ENCODE measurements at places on chromosomes 5 and 9.
A peak's percentile ranks its signal among the peaks of the same experiment; 100 is the strongest.

DNA sequence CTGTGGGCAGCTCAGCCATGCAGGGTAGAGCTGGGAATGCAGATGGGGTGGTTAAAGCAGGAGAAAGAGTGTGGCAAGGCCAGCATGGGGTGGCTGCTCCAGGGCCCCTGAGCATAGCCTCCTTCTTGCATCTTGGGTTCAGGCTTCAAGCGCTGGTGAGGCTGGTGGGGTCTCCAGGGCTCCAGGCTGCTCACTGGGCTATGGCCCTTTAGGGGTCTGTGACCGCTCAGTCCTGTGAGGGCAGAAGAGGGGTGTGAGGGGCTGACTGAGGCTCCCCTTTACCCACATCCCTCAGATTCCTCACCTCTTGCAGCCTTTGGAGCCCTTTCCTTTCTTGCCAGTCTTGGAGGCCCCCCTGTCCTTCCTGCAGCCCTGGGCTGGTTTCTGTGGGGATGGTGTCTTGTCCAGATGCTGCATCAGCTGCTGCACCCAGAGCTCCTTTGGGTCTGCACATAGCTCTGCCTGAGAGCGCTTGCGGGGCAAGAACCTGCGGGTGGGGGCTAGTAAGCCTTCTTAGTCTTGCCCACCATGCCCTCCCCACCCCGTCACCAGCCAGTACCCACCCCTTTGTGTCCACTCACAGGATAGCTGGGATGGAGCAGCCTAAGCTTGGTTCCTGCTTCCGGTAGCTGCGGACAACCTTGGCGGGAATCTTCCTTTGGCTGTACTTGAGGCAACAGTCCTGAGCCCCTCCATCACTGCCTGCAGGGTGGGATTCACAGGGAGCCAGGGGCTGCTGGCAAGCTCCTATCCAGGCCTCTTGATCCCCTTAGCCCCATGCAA lies 549 bp downstream of the CCL21 start:
- DNase-seq: no peak

- DNase-seq: no peak
These were observed 221.7 kb downstream of the FSTL4 start for GRCh38 chr5:133390416-133391353.

GRCh38 chr5:72503888-72504491 lies 3.2 kb downstream of the ZNF366 start:
- DNase-seq: peak; percentile 86

GRCh38 chr5:89901983-89902382 lies 507.6 kb downstream of the CETN3 start:
- no peak for DNase-seq

DNA sequence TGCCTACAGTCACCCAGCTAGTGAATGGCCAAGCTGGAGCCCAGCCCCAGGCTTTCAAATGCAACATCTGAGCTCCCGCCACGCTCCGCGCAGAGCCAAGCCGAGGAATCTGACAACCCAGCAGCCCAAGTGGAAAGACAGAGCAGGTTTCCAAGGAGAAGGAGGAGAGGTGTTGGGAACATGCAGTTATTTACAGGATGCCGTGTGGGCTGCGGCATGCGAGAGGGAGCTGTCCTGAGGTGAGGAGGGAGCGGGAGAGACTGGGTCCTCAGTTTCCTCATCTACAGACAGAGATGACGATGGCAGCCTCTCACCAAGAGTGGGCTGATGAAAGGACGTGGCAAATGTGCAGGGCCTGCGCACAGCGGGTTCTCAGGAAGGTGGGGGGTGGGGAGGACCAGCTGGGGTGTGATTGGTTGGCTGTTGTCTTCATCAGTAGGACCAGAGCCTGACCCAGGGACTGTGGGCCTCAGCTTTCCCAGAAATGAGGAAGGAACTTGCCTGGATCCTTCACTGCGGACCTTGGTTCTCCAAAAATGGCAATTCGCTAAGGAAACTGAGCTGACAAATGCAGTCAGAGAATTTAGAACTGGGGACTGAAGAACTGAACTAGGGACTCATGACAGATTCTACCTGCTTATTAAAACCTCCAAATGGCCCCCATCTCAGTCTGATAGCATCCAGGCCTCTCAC lies 14.8 kb upstream of the CPLX2 start:
- no peak for DNase-seq

GRCh38 chr5:6674421-6674820 lies 38.8 kb upstream of the TENT4A start:
- DNase-seq: no peak

DNA sequence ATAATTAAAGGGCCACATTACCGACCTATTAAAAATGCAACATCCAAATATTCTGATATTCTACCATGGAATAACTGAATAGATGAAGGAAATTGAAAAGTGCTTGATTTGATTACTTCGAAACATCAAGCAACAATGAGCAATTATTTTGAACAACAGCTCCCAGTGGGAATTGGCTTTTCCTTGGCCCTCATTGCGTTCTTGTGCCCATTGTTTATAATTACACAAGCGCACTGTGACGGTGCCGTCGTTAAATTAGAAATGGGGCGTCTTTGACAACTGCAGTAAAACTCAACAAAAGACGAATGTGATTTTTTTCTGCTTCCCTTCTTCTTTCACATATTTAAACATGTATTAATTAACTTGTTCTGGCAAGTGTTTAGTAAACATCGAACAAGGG lies 61.6 kb downstream of the CDH6 start:
- no peak for DNase-seq

GRCh38 chr5:165333623-165334022 lies 1828.2 kb downstream of the MAT2B start:
- DNase-seq: peak; percentile 90

DNA sequence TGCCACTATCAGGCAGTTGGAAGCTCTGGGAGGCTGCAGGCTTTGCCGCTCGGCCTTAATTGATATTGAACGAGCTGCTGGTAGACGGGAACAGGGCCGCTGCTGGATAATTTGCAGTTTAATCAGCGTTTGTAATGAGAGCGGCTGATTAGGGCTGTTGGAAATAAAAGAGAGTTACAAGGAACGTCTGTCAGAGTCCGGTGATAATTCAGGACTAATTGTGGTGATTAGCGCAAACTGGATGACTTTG lies 68.2 kb upstream of the TBCA start:
- DNase-seq: no peak

DNA sequence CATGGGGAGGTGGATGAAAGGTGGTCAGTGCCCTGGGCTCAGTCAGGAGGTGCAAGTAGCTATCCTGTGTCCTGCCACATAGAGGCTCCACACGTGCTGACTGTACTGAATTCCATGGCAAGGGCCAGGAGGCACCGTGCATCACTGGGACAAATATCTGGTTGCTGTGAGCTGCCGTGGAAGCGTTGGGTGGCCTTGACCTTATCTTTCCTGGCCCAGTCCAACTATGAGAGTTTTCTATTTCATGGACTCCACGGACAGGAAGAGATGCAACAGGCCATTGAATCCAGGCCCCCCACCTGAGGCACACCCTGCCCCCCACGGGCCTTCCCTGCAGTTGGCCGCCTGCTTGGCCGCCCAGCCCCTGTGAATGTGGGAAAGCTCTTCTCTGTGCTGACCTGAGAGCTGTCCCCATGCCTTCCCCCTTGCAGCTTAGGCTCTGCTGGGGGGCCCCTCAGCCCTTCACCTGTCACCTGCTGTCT lies 1.7 kb downstream of the GRHPR start:
- no peak for DNase-seq

DNA sequence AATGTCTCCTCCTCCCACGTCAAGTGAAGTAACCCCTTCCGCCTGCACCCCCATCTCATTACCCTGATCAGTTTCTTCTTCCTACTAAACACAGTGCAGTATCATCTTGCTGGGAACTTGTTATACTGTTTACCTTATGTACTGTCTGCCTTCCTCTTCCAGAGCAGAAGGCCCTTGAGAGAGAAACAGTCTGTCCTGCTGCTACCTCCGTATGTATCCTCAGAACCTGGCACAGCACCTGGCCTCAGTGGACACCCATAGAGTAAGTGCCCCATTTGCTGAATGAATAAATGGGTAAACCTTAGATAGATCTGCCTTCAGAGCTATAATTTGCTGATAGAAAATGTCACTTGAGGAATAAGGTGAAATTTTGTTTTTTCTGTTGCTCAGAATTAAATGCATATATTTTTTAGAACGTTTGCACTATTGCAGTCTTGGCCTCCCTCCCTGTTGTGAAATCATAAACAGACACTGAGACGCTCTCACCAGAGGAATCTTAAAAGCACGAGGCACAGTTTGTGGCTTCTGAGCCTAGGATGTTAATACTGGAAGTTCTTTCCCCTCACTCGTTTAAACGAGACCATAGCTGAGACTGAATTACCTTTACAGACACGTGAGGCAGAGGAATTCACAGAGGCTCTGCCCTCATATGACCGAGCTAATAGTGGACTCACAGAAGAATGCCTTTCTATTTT lies 223.1 kb upstream of the DAP start:
- no peak for DNase-seq

DNA sequence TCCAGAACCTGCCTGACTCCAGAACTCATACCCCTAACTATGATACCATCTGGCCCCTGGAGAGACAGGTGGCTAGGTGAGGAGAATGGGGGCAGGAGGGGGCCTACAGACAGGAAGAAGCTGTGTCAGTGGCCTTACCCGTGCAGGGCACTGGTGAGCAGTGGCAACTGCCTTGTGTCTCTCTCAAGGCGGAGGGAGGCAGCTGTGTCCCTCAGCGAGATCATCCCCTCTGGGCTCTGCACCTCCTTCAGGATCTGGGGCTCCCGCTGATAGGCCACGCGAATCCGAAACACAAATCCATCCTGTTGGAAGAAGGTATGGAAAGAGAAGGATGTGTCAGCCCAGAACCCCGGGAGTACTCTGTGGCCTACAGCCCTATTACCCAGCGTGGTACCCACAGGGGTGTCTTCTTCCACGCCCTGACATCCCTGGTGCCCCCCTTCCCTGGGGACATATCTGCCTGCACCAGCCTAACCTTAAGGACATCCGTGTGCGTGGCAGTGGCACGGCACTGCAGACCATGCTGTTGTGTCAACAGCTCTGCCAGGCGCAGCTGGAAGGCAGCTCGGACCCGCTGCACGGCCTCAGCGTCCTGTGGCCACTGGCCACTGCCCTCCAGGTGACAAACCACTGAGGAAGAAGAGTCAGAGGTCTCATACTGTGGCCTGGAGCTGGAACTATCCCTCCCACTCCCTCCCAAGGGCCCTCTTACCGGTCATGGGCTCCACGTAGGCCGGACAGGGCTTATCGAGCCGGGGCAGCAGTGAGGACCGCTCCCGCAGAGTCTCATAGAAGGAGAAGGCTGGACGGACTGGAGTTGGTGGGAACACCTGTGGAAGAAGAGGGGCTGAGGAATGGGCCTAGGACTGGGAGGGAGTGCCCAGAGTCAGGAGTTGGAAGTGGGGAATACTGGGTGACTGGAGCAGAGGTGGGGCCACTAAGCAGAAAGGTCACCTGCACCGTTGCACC lies 7.8 kb downstream of the NOL6 start:
- no peak for DNase-seq

GRCh38 chr5:123515904-123516303 lies 3.9 kb downstream of the CSNK1G3 start:
- no peak for DNase-seq

- no peak for DNase-seq
These were observed 12.4 kb downstream of the CEL start for GRCh38 chr9:133074111-133074651.

DNA sequence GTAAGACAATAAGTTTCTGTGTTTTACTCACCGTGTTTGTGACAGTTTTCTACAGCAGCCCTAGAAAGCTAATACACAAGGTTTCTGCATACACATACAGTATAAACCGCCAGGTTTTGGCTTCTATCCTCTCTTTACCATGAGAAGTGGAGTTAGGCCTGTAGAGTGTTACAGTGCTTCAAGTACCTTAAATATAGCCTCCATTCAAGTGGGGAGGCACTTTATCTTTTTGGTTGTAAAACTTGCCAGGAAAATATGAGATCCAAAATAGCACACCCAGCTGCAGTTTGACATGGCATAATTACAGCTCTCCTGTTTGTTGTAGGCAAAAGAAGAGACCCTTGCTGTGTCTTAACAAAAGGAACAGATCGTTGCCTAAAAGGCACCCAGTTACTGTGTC lies 90.3 kb upstream of the PTPN3 start:
- no peak for DNase-seq

GRCh38 chr9:95570150-95570549 lies 53.4 kb upstream of the PTCH1 start:
- DNase-seq: no peak

DNA sequence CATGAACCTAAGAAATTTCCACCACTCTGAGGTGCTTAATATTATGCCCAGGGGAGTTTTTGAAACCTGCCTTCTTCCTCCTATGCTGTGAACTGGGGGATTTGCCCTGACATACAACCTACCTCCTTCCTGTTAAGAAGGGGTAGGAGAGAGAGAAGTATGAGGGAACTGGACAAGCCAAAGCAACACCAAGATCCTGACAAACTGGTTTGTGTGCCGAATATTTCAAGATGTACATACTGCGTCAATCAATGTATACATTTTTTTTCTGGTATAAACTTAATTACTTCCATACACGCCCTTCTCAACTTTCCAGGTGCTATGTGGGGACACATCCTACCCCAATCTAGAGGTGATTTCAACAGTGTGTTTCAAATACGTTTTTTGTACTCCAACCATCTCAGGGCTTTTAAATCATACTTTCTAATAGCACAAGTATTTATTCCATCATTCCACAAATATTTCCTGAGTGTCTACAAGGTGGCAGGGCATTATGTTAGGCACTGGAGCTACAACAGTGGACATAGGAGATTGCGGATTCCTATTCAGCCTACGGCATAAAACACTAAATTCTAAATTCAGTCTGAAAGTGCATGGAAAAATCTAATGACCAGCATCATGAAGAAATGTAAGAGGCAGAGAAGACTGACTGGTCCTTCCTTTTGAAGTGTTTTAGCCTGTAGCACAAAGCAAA lies 70.1 kb upstream of the IFNK start:
- DNase-seq: no peak

DNA sequence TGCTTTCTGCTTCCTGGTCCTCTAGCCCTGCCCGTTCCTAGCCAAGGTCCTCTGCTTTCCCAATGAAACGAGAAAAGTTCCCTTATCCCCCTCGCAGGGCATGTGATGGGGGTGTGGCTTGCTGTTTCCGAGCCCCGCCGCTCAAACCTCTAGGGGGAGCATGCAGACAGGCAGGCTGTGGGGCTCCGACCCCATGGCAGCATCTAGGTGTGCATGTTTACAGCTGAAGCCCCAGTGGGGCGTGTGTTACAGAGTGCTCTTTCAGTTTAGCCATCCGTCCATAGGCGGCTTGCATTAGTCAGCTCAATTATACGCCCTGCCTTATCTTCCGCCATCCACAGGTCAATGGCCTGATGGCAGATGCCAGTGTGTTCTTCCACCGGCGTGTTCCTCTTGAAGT lies 48.3 kb upstream of the SPATA31E1 start:
- DNase-seq: no peak

GRCh38 chr9:33125461-33125860 lies 41.7 kb downstream of the B4GALT1 start:
- DNase-seq: no peak

DNA sequence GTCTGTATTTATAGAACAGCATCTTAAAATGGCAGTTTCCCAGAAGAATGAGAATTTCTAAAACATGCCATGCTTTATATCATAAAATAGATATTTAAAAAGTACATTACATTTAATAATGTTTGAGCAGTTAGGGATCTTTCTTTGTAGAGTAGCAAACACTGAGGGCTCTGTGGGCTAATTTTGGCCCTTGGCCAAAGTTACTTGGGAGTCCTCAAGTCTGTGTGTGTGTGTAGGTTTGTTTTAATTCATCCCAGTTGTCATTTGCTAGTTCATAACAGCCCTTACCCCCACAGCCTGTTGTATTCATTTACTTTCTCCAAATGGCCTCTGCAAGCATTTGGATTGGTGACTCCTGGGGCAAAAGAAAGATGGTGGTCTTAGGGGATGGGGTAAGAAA lies 576.4 kb upstream of the SGCD start:
- DNase-seq: no peak

Data from MV-4-11 (cell line).